NCI-H1694 treated with DMSO at 0.1 percent for 48 hours (cell line): ENCODE measurements at places on chromosomes 2 and 18.

- peak; percentile 18 for DNase-seq
These were observed at the start of gene ICA1L for GRCh38 chr2:202871300-202872141. ICA1L (minus strand) TSS chr2:202871766; CDS start chr2:202829009, 42,757 bp downstream.

DNA sequence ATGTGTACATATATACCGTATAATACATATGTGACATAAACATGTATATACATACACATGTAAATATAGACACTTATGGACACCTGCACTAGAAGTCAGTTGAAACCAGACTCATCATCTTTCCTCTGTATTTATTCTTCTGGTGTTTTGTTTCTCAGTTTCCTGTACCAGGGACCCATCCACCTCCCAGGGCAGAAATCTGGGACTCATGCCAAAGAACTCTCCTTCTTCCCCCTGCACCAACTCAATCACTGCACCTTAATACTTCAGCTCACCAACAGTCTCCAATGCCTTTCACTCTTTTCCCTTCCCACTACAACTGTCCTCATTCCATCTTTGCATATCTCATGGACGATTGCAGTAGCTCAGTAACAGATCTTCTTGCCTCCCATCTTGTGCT lies 428.0 kb downstream of the FBXO15 start:
- DNase-seq, result no peak

GRCh38 chr2:241860184-241861078 lies 1.7 kb upstream of the PDCD1 start:
- peak; percentile 60 for DNase-seq

- no peak for DNase-seq
These were observed 623.9 kb downstream of the NRXN1 start for GRCh38 chr2:50408053-50408452.

DNA sequence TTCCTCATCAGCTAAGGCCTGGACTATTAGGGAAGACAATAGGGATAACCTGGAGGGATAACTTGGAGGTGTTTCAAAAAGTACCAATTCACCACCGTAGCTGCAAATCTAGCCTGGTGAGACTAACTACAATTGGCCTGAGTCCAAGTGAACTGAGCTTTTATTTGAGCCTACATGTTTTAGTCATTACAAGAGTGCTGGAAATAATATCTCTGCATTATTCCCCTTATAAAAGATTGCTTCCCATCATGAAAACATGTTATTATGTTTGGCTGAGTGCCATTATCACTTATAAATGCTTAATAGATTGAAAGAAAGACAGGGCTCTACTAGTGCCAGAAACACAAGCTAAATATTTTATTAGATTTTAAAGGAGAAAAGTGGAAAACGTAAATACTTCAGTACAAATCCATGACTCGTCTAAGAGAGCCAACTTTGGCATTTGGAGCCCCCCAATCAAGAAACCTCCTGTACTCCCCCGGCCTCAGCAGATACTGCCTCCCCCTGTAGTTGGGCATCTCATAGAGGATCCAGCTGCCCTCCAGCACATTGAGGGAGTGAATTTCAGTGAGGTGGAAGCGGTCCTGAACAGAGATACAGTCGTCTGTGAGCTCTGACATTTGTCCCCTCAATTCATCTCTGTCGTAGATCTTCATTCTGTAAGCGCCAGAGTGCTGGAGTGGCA lies 3.6 kb downstream of the CRYGB start:
- peak; percentile 37 for DNase-seq

DNA sequence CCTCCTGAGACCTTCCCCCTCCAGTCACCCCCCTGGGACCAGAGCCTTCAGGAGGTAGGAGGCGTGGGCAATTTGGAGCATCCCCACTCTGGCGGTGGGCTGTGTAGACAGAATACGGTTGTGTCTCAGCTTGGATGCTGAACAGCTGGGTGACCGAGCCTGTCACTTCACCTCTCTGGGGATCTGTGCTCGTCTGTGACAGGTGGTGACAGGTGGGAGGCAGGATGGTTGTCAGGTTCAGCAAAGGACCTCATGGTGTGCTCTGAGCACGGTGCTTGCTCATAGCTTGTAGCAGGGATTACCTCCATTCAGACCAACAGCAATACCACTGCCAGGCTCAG lies 186.5 kb upstream of the HS6ST1 start:
- DNase-seq, result peak; percentile 57

DNA sequence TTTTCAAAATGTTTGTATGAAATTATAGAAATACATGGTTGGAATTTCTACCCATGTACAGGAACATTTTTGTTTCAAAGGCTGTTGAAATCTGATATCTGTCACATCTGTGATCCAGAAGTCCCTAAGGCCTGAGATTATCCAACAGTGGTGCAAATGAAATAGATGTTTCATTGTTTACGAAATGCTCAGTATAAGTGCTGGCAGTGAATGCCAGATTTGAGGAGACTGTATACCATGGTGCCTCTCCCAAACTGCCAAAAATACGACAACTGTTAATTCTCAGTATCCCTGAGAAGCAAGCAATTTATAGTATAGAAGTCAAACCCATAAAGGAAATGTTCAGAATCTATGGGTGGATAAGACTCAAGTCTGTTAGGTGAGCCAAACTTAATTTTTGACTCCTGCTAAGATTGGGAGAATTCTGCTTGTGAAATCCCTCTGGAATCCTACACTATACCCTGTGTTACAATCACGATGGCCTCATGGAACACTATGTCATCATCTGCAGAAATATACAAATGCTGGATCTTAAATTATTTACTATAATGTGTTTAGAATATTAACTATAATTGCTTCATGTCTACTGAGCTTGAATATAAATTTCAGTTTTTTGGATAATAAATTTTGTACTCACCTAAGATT lies 71.2 kb upstream of the DOCK10 start:
- peak; percentile 78 for DNase-seq

DNA sequence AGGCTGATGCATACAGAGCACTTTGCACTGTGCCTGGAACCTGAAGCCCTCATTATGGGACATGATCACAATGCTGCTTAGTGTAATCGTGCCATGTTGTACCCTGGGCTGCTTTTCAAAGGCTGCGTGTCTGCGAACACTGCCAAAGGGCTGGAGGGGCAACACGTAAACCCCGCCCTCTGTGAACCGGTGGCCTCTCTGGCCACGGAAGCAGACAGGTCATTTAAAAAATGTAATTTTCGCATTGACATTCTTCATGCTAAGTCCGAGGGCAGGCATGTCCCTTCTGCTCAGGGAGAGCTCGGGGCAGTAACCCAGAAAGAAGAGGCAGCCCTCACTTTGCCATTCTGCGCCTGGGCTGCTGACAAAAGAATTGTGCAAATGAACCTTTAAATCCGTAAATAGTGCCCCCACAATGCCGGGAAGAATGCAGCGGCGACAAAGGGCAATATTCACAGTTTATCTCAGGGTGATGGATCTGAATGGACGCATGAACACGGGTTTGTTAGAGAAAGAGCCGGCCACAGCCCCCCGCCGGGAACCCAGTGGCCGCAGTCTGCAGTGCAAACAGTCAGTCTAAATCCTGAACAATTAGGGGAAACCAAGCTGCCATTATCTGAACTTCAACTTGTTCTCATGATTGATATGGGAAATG lies 226.1 kb downstream of the MYCN start:
- DNase-seq, result no peak

- DNase-seq, result no peak
These were observed 47.5 kb downstream of the ZNF638 start for GRCh38 chr2:71379086-71379485.

DNA sequence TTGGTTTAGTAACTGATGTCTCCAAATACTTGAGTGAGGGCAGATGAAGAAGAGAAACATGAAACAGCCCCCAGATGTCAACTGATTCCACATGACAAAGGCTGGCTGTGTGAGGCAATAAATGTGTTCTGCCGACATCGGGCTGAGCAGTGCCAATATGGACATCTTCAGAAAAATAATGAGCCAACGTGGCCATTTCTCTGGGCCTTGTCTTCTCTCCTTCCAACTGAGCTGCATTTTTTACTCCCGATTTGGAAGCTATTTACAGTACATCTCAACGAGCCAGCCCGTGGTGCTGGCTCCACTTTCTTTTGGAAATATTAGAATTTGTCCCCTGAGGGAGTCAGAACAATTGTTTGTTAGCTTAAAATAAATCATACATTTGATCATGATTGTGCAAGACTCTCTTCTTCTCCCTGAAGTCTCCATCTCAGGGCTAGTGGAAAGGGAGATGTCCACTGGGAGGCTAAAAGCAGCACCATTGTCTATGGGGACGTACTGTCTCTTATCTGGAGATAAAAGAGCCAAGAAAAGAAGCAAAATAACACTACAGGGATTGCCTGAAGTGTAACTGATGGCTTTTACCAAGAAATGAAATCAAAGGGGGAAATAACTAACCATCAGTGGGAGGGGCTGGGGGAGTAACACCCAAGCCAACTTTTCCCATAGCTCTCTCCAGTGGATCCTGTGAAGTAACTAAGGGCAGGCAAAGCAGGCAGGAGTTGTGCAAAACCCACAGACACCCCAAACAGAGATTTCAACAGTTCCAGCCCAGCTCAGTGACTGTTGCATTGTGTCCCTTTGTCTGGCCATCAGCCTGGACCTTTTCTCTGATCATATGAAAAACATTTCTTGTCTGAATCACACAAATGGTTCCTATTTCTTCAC lies 114.8 kb downstream of the RDH14 start:
- peak; percentile 9 for DNase-seq

DNA sequence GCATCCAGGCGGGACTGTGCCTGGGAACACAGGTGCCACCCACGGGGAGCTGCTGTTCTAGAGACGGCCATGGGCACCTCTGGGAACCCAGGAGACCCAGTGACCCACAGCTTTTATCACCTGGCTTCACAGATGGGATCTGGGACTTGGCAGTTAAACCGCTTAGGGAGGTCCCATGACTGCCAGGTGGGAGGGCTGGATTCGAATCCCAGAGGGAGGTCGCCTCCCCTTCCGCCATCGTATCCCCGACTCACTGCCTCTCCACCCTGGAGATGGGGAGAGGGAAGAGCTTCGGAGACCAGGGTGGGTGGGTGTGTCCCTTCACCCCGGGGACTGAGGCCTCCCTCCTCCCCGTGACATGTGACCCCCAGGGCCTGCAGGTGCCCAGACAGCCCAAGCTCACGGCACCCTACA lies 169.4 kb downstream of the RTP5 start:
- DNase-seq, result no peak

GRCh38 chr2:71711133-71711855 lies 257.9 kb downstream of the DYSF start:
- DNase-seq, result no peak

DNA sequence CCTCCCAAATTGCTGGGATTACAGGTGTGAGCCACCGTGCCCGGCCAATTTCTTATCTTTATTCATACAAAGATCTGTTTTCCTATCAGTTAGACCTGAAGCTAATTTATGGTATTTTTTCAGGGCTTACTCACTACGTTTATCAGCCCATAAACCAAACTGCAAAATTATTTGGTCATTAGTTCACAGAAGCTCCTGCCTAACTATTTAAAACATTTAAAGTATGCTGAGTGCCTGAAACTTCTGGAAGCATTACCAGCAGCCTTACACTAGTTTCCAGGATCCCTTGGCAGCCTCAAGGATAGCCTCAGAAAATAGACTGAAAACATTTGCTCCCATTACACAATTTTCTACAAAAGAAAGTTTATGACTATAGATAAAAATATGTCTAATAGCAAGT lies 68.8 kb downstream of the GALNT13 start:
- DNase-seq, result no peak

- DNase-seq, result no peak
These were observed at the start of gene GULP1 for GRCh38 chr2:188291617-188292347. GULP1 (plus strand) TSS chr2:188291874; CDS start chr2:188477703, 185,829 bp downstream.

GRCh38 chr2:70477441-70477844 lies 76.2 kb downstream of the TGFA start:
- DNase-seq, result no peak

- peak; percentile 59 for DNase-seq
These were observed 11.3 kb upstream of the KCNF1 start for GRCh38 chr2:10900216-10901109.

DNA sequence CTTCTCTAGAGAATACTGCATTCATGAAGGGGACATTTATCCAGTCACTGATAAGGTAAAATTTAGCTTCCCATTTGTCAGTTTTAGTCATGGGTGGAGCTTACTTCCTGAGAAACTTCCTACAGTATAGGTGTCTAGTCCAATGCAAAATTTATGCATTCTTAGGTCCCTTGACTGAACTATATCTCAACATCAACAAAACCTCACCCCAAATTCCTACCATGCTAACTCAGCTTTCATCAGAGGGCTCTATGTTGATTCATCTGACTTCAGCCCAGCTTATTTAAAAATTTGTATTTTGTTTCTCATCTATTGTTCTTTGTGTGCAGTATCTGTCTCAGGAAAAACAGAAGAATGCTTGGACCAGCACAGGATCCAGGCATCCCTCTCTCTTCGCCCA lies 296.4 kb upstream of the ACVR2A start:
- DNase-seq, result no peak

DNA sequence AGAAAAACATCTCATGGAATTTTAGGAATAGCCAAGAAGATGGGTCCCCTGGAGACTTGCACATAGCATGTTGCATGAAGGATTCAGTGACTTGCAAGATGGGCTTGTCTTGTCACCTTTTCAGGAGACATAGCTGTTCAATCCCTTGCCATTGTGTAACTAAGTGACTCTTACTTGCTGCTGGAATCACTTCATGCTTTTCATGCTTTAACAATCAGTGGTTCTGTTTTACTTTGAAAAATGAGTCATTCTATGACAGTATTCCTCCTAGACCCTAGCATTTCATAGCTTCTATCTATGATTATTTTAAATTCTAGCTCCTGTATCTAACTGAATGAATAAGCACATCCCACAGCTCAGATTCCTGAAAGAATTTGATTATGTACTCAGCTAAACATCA lies 2.8 kb downstream of the KYNU start:
- no peak for DNase-seq

DNA sequence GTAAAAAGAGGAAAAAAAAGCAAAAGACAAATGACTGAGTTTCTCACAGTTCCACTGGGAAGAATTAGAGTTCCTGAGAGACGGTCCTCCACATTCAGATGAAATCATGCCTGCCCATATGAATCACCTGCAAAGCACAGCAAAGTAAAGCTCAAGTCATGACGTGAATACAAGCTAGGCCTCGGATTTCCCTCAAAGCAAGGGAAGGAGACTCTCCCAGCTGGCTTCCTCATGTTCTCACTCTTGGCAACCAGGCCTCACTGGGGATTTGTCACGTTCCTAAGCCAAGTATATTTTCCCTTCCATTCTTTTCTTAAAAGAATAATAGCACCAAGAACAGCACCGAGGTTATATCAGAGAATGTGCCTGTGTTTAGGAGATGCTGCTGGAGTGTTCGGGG lies 47.0 kb downstream of the CYP27C1 start:
- DNase-seq, result no peak

GRCh38 chr2:130363479-130363878 lies 7.6 kb downstream of the PTPN18 start:
- DNase-seq, result no peak

- DNase-seq, result no peak
These were observed 87.1 kb downstream of the HS1BP3 start for GRCh38 chr2:20563833-20564232.

DNA sequence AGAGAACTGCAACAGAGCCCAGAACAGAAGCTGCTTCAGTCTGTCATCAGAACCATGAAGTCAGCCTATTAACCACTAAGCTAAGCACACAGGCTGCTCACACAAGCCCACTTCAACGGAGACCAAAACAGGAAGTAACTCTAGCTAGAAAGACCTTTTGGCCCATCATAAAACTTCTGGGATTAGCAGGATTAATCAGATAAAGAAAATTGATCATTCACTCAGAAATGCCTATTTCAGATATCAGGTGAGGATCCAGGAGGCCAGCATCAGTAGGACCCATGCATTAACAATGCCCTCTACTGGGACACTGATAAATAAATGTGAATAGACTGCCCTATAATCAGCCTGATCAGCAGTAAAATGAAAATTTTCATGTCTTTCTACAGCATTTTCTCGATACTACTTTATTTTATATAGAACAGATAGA lies 101.4 kb downstream of the WDPCP start:
- no peak for DNase-seq
